ENCODE measurements at places on chromosomes 13 and 19.

DNA sequence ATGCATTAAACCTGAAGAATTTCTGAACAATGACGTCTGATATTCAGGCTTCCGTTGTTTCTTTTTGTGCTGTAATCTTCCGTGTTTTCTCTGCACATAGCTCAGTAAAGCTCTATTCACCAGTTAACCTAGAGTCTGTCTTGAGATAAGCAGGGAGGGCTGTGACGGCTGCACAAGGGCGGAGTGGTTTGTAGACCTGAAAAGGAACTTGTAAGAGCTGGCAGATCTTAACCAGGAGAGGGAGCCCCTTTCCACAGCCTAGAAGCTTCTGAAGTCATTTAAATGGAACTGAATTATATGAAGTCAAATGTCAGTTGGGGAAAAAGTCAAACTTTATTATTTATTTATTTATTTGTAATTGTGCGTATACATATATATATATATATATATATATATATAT, 27.5 kb downstream of the DPRX start:
- no peak for DNase-seq

DNA sequence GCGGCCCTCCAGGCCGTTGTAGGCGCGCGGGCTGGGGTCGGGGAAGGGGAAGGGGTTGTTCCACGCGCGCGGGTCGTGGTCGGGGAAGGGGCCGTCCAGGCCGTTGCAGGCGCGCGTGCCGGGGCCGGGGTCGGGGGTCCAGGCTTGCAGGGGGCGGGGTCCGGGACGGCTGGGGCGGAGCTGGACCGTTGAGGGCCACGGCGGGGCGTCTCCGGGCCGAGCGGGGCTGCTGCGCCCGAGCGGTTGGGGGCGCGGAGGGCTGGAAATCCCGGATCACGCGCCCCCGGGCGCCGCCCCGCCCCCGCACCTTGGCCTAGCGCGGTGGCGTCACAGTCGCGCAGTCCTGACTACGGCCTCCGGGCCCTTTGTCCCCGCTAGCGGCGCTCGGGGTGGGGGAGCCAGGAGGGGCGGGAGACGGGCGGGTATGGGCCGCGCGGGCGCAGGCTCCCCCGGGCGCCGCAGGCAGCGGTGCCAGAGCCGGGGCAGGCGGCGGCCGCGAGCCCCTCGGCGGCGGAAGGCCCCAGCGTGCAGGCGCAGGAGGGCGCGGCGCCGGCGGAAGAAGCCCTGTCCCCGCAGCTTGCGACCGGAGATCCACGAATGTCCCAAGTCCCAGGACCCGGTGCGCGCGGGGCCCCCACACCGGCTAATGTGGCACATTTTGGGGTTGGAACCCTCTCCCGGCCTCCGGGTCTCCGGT, 665 bp downstream of the GPX4 start:
- DNase-seq, result peak; percentile 98

DNA sequence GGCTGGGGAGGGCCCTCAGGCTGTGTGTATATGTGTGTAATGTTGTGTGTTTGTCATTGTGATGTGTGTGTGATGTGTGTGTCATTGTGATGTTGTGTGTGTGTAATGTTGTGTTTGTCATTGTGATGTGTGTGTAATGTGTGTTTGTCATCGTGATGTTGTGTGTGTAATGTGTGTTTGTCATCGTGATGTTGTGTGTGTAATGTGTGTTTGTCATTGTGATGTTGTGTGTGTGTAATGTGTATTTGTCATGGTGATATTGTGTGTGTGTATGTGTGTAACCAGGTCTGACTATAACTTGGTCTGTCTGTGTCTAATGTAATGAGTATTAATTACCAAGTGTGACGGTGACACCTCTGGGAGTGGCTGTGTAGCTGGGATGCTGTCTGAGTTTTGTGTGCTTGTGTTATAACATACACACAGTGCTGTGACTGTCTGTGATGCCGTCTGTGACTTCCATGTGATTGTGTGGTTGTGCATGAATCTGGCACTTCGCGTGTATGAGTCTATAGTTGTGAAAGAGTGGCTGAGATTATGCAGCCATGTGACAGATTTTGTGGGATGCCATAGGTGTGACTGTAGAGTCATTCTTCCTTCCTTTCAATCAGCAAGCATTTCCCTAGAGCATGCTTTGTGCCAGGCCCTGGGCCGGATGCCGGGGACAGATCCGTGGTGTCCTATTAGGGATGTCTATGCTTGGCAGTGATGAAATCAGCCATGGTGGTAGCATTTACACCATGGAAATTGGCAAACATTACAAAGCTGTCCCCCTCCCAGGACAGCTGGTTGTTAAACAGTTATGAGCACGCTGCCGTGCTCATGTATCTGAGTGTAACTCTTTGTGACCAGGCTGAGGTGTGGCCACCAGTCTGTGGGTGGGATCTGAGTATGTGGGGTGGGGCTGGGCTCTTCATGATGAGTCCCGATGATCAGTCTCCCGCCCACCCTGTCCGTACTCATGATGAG, 6.4 kb downstream of the TNFSF14 start:
- no peak for DNase-seq

DNA sequence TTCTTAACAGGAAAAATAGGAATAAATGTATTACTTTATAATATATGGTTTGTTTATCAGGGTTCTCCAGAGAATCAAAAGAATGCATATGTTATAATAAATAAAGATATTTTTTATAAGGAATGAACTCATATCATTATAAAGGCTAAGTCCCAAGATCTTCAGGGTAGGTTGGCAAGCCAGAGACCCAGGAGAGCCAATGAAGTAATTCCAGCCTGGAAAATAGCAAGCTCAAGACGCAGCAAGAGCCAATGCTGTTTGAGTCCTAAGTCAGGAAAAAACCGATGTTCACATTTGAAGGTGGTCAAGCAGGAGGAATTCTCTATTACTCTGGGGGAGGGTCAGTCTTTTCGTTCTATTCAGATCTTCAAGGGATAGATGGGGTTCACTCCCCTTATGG, 490.0 kb downstream of the PCDH20 start:
- DNase-seq, result no peak

GRCh38 chr13:86653009-86653408, 853.8 kb upstream of the SLITRK6 start:
- DNase-seq, result no peak

DNA sequence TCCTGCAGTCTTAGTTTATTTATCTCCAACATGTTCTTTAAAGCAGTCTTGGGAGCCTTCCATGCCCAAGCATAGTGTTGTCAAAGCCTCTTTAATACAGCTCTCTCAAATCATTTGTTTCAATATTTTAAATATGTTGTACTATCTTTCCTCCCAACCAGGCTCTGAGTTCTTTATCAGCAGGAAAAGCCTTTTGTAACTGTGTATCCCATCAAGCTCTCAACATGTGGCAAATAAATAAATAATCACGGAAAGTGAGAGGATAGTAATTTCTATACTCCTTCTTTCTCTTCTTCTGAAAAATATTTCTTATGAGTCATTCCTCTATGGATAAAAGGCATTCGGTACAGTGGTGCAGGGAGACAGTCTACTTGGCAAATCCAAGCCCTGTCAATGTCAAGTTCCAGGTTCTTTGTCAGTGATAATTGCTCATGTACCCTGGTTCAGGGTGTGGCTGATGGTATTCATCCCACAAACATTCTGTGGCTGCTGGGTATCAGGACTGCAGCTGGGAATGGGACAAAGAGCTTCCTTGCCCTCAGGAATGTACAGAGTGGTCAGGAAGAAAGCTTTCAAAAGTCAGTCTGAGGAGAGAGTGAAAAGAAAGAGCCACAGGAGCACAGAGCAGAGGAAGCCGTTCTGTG, 384.3 kb downstream of the EFNB2 start:
- no peak for DNase-seq

- DNase-seq, result no peak
Measured at GRCh38 chr13:42548731-42549551, 25.0 kb upstream of the TNFSF11 start.

DNA sequence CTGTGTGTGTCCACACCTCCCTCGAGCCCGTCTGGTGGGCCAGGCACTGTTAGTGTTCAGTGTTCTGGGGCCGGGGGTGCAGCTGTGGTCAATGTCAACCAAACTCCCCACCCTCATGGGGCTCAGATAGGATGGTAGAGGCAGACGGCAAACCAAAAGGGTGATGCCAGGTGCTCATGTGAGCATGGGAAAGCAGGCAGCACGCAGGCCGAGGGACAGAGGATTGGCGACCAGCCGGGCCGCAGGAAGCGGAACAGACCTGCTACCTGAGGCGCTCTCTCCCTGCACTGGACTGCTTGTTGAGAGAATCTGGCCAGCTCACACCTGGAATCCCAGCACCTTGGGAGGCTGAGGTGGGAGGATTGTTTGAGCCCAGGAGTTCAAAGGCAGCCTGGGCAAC, 29.1 kb downstream of the DHX34 start:
- no peak for DNase-seq

DNA sequence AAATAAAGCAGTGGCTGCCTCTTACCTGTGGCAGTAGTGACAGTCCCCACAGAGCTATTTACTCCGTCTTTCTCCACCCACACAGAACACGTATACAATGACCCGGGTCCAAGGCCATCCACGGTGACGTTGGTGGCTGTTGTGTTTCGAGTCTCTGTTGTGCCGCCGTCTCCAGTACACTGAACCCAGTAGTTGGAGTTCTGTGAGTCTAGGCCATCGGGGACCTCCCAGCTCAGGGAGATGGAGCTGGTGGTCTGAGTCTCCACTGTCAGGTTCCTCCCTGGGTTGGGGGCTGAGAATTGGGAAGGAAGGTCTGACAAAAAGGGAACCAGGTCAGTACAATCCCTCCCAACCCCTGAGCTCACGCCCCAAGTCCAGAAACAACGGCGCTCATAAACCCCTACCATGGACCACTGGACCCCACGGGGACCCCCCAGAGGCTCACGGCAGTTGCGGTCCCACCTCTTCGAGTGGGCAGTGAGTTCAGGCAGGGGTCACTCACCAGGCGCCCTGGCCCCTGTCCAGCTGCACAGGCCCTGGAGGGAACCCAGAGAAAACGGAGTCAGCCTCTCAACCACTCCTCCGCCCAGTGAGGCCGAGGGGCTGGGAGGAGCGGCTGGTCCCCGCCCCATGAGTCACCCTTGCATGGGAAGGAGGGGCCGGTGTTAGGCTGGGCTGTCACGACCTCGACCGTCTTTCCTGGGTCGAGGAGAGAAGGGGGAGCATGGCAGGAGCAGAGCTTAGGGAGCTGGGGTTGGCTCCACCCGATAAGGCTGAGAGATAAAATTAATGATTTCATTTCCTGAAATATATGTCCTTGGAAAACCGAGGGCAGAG, 2.4 kb downstream of the PTPRH start:
- DNase-seq, result peak; percentile 96

GRCh38 chr19:20233105-20233504, 66.1 kb downstream of the ZNF486 start:
- no peak for DNase-seq

- DNase-seq, result no peak
Measured at GRCh38 chr19:8697671-8698432, 743 bp downstream of the ACTL9 start.

DNA sequence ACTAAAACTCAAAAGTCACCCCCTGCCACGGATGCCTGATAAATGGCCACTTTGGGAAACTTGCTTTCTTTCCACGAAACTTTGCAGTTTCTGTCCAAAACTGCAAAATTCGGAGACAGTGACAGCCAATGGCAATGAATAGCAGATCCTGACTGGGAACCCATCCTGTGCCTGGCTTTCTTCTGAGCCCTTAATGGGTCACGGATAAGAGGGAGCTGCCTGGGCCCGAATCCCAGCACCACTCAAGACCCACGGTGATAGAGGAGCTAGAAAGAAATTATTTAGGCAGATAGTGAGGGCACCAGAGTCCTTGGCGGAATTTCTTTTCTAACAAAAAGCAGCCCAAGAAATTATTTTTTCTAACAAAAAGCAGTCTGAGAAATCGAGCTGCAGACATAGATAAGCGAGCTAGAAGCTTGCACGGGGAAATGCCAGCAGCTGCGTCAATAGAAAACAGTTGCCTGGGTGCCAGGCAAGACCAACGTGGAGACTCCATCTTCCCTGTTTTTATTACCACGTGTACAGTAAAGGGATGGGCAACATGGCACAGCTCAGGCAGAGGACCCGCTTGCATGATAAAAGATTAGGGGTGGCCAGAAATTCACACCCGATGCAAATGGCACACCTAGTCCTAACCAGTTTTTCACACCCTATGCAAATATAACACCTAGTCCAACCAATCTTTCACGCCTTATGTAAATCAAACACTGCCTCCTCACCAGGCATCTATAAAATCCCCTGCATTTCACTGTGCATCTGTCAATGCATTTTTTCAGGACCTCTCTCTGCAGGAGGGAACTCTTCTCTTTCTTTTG, 7.1 kb upstream of the HSH2D start:
- DNase-seq, result no peak

- no peak for DNase-seq
Measured at GRCh38 chr13:74174810-74175209, 40.6 kb upstream of the KLF12 start.

GRCh38 chr19:55082020-55082851, 6.6 kb downstream of the EPS8L1 start:
- peak; percentile 69 for DNase-seq

GRCh38 chr13:53250272-53250875, 221.8 kb downstream of the OLFM4 start:
- peak; percentile 5 for DNase-seq

DNA sequence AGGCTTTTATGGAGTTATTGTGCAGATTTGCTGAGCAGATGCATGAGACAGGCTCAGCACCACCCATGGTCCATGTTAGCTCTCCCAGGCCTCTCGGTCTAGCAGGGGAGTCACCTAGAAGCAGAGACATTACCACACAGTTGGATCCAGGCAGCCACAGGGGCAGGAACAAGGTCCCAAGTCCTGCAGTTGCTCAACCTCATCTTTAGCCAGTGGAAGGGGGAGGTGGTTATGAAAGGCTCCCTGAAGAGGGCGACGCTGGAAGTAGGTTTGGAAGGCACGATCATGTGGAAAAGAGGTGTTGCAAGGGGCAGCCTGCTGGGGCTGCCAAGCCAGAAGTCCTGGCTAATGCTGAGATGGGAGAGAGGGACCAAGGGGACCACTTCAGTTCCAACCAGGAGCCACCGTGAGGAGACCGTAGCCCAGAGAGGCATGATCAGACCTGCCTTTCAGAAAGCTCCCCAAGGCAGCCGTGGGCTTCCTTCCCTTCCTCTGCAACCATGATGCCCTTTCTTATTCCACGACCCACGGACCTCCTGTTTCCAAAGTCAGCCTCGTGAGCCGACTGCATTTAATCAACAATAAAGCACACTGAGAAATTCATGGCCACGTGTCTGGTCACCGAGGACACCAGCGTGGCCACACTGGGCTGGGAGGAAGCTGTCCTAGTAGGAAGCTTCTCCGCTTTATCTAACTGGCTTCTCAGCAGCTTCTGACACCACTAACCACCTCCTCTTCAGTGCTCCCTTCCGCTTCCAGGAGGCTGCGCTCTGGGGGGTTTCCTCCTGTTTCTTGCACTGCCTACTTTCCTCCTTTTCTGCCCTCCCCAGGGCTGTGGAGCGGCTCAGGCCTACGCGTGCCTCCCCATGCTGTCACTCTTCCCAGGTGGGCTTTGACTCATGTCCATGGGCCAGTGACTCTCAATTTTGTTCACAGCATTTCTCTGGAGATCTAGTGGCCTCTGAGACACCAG, 2.6 kb downstream of the AP1M1 start:
- DNase-seq, result peak; percentile 90

- no peak for DNase-seq
Measured at GRCh38 chr13:97844151-97844550, 109.3 kb upstream of the IPO5 start.

DNA sequence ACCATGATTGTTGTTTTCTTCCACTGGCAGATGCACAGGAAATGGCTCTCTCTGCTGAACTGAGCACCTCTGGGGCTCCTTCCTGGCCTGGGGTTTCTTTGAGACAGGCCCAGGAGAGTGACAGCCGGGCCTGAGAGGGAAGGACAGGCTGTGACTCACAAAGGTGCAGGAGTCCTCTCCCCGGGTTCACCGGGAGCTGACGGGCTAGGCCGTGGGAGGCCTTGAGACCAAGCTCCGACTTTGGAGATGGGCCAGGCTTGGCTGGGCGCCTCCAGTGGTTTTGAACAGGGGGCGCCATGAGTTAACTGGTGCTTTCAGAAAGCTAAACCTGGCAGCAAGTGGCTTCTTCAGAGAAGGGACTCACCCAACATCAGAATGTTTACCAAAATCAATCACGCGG, 143.4 kb downstream of the URI1 start:
- no peak for DNase-seq

All from HuH-7.5 (cell line).